ENCODE measurements at places on chromosomes 1 and 21.

GRCh38 chr1:187985897-187986654 is 1157.3 kb downstream of the PLA2G4A start:
- no peak for DNase-seq

- no peak for DNase-seq
Observed at GRCh38 chr21:33026878-33027400, 1.2 kb downstream of the OLIG2 start.

- peak; percentile 79 for DNase-seq
Observed at GRCh38 chr1:48572646-48573258, 100.7 kb upstream of the SPATA6 start.

- DNase-seq = no peak
Observed at GRCh38 chr1:246875041-246876026, 56.4 kb downstream of the AHCTF1 start.

- no peak for DNase-seq
Observed at GRCh38 chr1:39405358-39405757, 86.1 kb upstream of the BMP8A start.

DNA sequence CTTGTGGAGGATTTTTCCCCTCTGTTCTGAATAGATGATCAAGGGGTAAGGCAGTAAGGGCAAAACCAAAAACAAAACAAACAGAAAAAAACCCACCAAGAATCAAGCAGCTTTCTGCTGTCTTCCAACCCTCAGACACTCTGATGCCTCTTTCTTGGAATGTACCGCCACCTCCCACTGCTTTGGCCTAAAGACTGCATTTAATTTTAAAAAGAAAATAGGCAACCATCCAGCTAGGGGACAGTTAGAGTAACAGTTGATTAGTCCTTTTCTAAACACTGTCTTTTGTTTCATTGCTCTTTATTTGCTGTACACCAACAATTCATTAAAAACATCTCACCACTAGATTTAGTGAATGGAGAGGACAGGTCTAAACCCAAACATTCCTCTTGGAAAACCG is 21.5 kb downstream of the WLS start:
- DNase-seq = no peak

DNA sequence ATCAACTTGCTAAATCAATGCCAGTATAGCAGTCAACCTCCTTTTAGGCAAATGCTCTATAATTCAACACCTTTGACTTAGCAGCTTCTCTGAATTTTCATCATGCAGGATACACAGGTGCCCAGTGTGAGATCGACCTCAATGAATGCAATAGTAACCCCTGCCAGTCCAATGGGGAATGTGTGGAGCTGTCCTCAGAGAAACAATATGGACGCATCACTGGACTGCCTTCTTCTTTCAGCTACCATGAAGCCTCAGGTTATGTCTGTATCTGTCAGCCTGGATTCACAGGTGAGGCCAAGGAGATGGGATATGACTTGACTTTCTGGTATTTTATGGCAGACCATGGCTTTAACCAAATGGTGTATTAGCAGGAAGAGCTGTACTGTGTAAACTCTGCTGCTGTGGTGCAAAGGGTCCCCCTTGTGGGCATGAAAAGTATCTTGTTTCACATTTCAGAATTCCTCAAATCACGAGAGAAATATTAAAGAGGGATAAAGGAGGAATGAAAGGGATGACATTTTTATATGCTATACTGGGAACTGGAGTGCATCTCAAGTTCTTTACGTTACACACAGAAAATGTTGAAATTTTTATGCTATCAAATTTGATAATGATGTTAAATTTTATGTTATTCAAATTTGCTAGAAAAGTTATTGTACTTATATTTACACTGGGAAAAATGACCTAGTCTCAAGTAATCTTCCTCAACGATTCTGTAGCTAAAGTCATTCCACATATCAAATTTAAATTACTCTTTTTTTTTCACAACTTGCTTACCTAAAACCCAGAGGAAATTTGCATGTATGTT is 88.9 kb downstream of the CRB1 start:
- DNase-seq = no peak

- no peak for DNase-seq
Observed at GRCh38 chr1:198118134-198118533, 38.7 kb upstream of the NEK7 start.

DNA sequence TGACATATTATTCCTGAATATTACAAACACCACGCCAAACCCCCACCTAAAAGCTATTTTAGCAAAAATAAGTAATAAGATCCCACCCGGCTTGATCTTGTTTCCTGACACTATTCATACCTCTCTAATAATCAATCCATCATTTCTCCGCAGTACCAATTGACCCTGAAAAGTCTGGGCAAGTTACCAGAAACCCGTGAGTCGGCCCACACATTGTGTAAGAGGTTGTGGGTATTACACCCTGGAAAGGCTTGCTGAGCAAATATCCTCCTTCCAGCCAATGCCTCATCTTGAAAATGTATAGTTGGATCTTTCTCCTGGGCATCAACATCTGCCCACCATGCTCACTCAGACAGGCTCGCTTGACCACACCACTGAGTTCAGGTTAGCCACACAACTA is 451.0 kb downstream of the TTLL7 start:
- no peak for DNase-seq

DNA sequence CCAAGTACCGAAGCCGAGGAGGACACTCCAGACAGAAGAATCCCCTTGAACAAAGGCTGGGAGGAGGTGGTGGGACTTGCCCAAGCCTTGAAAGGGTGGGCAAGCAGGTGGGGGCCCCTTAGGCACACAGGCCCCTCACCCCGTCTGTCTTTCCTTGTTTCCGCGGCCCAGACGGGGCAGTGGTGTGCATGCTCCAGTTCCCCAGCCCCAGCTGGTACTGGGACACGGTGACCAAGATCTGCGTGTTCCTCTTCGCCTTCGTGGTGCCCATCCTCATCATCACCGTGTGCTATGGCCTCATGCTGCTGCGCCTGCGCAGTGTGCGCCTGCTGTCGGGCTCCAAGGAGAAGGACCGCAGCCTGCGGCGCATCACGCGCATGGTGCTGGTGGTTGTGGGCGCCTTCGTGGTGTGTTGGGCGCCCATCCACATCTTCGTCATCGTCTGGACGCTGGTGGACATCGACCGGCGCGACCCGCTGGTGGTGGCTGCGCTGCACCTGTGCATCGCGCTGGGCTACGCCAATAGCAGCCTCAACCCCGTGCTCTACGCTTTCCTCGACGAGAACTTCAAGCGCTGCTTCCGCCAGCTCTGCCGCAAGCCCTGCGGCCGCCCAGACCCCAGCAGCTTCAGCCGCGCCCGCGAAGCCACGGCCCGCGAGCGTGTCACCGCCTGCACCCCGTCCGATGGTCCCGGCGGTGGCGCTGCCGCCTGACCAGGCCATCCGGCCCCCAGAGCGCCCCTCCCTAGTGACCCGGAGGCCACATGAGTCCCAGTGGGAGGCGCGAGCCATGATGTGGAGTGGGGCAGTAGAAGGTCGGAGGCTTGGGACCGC is 50.8 kb downstream of the OPRD1 start:
- DNase-seq = no peak

DNA sequence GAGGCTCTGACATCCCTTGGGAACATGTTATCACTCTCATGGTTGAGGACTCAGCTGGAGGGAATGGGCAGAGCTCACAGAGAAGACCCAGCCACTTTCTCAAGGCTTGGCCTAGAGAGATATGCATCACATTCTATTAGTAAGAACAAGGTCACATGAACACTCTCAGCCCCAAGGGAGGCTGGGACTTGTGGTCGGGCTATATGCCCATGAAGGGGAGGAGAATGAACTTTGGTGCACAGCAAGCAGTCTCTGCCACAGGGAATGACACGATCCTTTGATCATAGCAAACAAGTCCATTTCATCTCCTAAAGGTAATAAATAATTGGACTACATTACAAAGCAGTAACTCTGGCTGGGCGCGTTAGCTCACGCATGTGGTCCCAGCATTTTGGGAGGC is 105.7 kb downstream of the SYF2 start:
- no peak for DNase-seq

DNA sequence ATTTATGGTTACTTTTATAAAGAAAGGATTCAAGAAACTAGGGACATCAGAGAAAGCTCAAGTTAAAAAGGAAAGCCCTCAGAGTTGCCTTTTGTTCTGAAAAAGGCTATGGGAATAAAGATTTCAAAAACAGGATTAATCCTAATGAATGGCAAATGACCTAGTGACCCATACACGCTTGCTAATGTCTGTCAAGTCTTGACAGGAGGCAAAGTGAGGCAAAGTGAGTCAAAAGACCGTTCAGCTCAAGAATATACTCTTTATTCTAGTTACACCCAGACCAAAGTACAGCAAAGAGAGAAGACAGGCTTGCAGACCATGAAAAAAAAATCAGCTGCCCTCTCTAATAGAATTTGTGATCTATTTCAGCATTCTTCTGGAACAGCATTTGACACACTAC is 3.5 kb downstream of the ZNF436 start:
- DNase-seq = no peak

DNA sequence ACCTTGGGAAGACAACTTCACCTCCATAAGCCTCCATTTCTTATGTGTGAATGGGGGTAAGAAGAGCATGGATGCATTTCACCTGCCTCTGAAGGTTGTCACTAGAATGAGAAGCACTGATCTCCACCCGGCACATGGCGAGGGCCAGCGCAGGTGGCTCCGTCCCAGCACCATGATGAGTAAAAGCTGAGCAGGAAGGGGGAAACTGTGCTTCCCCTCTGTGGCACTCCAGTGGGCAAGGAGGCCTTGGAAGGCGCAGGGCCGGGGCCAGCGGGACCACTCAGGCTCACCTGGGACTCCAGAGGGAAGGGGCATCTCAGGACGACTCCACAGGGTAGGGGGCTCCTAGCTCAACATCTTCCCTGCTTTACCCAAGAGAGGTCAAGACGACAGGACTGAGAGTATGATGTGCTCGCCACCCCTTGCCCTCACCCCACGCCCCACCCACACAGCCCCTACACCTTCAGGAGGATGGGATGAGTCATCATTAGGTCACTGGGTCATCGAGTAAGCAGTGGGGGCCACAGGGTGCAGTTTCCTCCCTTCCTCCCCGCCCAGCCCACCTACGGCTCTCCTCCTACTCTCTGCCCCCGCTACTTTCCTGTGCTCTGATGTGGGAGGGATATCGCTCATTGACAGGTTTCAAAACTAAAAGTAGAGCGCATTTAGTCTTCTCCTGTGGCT is 112.1 kb downstream of the HIVEP3 start:
- no peak for DNase-seq

GRCh38 chr1:247281001-247281574 is 25.2 kb downstream of the VN1R5 start:
- DNase-seq = no peak

- DNase-seq = no peak
Observed at GRCh38 chr21:35855484-35855883, 204.8 kb downstream of the SETD4 start.

DNA sequence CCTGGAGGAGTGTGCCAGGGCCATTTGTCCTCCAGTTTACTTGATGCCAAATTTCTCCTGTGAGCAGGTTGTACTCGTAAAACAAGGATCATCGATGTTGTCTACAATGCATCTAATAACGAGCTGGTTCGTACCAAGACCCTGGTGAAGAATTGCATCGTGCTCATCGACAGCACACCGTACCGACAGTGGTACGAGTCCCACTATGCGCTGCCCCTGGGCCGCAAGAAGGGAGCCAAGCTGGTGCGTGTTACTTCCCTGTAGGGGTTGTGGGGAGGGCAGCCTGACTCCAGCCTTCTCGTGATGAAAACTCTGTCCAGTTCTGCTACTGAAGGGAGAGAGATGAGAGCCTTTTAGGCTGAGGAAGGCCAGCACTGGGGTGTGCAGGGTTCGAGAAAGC is 2.2 kb downstream of the RPS8 start:
- DNase-seq = no peak

All from H1 (cell line).